ENCODE measurements at places on chromosomes 7 and 10. TPM values are rescaled to one million over a fixed set of nuclear protein-coding genes. Genes with fewer than 3 reads are reported as not detected.
A peak's percentile ranks its signal among the peaks of the same experiment; 100 is the strongest.

DNA sequence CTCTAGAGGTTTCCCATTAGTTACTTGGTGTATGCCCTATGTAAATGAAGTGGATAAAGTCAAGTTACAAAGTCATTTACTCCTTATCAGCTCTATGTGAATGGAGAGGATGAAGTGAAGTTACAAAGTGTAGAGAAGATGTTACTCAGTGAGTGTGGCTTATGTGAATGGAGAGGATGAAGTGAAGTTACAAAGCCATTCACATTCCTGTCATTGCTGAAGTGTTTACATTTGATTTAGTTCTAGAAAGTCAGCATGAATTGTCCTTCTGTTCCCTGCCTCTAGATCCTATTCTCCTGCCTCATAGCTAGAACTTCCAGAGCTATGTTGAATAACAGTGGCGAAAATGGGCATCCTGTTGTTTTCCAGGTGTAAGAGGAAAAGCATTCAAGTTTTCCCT, 880.1 kb downstream of the DNAJB9 start:
- no peak for DNase-seq

- no peak for DNase-seq
Measured at GRCh38 chr7:15669443-15670090, 16.9 kb downstream of the MEOX2 start.

DNA sequence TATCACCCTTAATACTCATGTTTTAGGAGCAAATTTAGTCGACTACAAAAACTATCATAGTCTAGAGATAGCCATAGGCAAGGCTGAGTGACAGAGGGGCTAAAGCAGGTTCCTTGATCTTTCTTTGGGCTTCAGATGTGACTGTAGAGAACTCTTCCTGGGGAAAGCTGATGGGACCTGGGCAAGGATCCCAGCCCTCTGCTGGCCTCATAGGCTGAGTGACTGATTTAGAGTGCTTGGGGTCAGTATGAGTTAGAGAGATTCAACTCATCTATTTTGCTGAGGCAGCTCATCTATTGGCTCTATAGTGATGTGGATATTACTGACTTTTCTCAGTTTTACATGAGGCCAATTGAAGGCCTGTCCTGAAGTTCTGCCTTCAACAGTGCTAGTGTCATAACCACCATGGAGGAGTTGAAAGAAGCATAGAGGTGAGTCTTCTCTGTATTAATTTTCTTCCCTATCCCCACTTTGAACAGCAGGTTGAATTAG, 81.6 kb downstream of the SAMD9 start:
- DNase-seq, result no peak

- peak; percentile 6 for DNase-seq
Measured at GRCh38 chr7:82291931-82292330, 151.6 kb downstream of the CACNA2D1 start.

DNA sequence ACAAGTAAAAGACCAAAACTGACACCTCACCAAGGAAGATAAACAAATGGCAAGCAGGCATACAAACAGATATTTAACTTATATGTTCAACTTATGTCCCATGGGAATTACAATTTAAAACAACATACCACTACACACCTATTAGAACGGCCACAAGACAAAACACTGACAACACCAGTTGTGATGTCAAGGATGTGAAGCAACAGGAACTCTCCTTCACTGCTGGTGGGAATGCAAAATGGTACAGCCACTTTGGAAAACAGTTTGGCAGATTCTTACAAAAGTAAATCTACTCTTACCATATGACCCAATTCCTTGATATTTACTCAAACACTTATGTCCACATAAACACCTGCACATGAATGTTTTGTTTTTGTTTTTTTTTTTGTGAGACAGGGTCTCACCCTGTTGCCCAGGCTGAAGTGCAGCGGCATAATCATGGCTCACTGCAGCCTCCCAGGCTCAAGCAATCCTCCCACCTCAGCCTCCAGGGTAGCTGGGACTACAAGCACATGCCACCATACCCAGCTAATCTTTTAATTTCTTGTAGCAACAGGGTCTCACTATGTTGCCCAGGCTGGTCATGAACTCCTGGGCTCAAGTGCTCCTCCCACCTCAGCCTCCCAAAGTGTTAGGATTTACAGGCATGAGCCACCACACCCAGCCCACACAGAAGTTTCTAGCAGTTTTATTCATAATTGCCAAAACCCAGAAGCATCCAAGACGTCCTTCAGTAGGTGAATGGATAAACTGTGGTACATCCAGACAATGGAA, 27.3 kb downstream of the HERC4 start:
- no peak for DNase-seq

DNA sequence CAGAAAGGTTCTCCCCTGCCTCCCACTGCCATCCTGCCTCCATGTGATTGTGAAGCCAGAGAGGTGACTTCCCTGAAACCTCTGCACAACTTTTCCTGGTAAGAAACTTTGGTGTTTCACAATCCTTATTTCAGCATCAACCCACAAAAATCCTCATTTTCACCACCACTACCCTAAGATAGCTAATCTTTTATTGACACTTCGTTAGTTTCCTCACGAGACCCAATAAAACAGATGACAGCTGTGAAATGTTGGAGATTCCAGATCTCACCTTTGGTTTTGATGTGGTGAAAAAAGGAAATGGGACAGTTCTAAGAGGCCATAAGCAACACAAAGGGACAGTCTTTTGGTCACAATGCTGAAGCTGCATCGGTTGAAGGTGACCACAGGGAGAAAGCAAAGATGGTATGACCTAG, 59.9 kb upstream of the TM9SF3 start:
- DNase-seq, result no peak

- DNase-seq, result no peak
Measured at GRCh38 chr7:49522111-49522510, 251.3 kb upstream of the VWC2 start.

- no peak for DNase-seq
Measured at GRCh38 chr7:51071427-51071826, 245.2 kb downstream of the COBL start.

Gene ACBD7
- total RNA-seq, result 0.20 TPM

DNA sequence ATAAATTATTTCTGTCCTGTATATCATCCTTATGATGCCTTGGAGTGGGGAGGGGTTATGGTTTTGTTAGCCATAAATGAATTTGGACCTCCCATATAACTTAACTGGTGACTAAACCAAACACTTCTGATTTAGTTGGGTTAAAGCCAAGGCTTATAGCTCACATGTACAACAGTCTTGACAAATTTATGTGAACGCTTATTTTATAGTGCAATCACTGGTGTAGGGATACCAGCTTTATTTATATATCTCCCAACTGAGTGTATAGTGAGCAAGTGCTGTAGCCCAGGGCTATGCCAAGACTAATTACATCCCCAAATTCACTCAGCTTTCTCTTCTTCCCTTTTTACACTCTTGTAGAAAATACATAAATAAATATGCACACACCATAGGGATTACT, 956.2 kb downstream of the SORCS3 start:
- DNase-seq, result no peak

DNA sequence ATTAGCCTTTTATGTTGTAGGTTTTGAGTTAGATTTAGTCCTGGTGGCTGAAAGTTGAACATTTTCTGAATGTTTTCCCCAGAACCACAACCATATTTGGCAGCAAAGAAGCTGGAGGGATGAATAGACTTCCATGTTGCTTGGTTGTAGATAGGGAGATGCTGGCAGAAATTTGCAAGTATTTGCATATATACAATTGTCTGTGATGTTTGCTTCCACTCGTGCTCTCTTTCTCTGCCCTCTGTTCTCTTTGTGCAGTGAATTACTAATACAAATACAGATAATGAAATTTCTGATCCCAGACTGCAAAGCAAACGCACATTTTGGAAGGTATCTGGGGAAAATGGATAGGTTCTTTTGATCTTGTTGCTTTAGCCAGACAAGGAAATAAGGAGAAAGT, 96.1 kb downstream of the SNX10 start:
- no peak for DNase-seq

GRCh38 chr7:157442456-157442855, 105.7 kb downstream of the DNAJB6 start:
- no peak for DNase-seq

Gene RELN
- not detected for total RNA-seq

- DNase-seq, result no peak
Measured at GRCh38 chr10:69213591-69214311, 6.4 kb upstream of the HKDC1 start.

DNA sequence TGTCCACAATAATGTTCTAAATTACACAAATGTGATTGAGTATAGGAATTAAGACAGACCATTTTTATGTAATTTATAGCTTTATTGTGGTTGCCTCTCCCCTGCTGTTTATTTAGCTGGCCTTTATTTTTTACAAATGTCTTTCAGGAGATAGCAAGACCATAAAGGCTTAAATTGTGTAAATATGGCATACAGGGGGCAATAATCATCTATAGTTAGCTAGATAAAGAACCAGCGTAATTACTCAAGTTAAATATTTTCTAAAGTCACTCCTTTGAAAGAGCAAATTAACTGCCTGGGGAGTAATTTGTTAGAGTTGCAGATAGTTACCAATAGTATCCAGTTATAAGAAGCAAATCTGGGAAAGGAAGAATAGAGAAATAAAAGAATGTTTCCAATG, at the start of gene MALRD1:
Gene MALRD1, plus strand, starts transcription at position 313 of the 400 bp plus-strand sequence. CDS start 138 bp downstream, outside the sequence.
- DNase-seq, result no peak

Gene WNT2
- total RNA-seq, result not detected

- DNase-seq, result no peak
Measured at GRCh38 chr10:123912871-123913270, 21.3 kb upstream of the CPXM2 start.
